ENCODE measurements at places on chromosomes 16 and 17. TPM values are rescaled to one million over a fixed set of nuclear protein-coding genes. Genes with fewer than 3 reads are reported as not detected.
A peak's percentile ranks its signal among the peaks of the same experiment; 100 is the strongest.

DNA sequence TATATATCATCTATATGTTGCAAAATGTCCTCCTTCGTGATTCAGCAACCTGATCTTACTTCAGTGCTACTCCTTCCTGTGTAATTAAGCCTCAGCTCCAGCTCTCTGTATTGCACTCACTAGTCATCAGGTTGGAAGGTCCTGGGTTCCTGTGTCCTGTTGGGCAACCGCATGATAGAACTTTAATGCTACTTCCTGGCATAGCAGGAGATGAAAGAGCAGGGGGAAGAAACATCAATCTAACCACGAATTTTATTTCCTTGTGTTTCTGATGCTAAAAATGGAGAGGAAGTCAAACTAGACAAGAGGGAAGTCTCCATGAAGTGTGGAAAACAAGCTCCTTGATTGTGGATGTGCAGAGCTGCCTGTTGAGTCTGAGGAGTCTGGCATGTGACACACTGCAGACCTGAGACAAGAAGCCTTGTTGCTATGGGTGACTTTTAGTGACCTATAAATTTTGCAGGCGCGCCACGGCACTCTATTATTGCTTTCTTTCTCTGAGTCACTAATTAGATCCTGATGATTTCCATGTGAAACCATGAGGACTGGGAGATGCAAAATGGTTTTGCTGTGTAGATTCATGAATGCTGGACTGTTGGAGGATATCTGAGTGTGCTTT, 25.6 kb downstream of the IGSF6 start:
- peak; percentile 14 for DNase-seq

- no peak for DNase-seq
Observed at GRCh38 chr17:44794851-44795413, 35.2 kb downstream of the GJC1 start.

GRCh38 chr17:39376434-39376833, 25.0 kb downstream of the FBXL20 start:
- peak; percentile 22 for DNase-seq

- DNase-seq: no peak
Observed at GRCh38 chr17:38914741-38915638, 10.4 kb upstream of the LASP1NB start.

- DNase-seq: peak; percentile 63
Observed at GRCh38 chr17:35117984-35118383, 1.7 kb downstream of the RAD51D start.

DNA sequence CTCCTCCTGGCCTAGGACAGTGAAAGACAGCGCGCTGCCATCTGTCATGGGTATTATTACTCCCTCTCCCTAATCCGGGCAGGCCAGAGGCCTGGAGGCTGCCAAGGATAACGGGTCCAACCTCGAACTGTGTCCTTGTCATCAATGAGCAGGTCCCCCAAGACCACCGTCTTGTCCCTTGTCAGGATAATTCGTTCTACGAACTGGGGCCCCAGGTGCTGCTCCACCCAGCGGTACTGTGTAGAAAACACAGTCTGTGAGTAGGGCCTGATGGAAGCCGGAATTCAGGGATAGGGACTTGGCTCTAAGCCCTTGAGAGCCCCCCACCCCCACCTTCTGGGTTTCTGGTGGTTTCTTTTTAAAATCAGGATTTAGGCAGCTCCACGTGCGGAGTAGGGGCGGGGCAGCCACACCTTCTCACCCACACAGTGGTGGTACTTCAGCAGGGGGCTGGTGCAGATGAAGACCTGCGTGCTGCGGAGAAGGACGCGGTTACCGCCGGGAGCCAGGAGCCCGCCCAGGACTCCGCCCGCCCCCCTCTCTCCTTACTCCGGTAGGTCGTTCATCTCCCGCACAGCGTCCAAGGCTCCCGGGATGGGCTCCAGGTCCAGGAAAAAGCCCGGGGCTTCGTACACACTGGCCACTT, 787 bp downstream of the NT5C start:
- DNase-seq: peak; percentile 82

GRCh38 chr16:23624092-23624491, 17.0 kb downstream of the PALB2 start:
- DNase-seq: no peak

DNA sequence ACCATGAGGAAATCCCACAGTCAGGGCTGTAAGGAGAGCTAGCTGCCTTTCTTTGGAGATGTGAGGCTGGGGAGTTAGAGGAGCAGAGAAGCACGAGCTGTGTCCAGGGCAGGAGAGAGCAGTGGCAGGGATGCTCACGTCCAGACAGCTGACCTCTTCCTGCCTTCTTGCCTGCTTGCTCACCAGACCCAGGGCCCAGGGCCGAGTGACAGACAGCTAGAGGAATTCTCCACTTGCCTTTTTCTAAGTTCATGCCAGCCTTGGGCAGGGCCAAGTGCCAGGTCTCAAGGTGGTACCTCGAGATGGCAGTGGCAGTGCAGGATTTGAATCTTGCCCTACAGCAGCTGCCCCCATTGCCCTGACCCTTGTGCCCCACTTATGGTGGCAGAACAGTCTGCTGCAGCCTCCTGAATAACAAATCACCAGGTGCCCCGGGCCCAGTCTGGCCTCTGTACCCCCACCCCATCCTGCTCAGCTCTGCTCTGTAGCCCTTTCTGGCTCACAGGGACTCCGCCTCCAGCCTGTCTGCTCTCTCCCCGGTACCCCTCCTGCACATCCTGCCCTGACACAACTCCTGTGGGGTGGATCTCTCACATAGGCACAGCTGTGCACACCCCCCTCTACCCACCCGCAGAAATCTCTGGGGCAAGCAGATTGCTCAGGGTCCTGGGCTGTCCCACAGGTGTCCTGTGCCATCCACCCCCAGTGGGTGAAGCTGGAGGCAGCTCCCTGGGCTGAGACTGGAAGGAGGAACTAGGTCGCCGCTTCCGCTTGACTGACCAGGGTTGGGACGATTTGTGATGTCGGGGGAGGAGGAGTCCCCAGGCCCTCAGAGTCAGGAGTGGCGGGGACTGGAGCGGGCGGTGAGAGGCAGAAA, 25.9 kb downstream of the GRIN2C start:
- peak; percentile 82 for DNase-seq

The PRSS21 gene
- 75.1 TPM for total RNA-seq

The VEZF1 gene
- total RNA-seq: 36.4 TPM

The TP53TG3 gene
- not detected for total RNA-seq

The COPZ2 gene
- total RNA-seq: 1.7 TPM

The PERCC1 gene
- not detected for total RNA-seq

The NTN1 gene
- total RNA-seq: not detected

All from OCI-LY7 (cell line).